Stimulated activated CD4-positive, alpha-beta T cell treated with anti-CD3 and anti-CD28 coated beads, TNF-alpha, amount 100 ng/mL, for 24 hours (primary cell): ENCODE measurements at places on chromosomes 6 and 20.

GRCh38 chr20:914727-915498 lies 1.2 kb downstream of the ANGPT4 start:
- no peak for DNase-seq

DNA sequence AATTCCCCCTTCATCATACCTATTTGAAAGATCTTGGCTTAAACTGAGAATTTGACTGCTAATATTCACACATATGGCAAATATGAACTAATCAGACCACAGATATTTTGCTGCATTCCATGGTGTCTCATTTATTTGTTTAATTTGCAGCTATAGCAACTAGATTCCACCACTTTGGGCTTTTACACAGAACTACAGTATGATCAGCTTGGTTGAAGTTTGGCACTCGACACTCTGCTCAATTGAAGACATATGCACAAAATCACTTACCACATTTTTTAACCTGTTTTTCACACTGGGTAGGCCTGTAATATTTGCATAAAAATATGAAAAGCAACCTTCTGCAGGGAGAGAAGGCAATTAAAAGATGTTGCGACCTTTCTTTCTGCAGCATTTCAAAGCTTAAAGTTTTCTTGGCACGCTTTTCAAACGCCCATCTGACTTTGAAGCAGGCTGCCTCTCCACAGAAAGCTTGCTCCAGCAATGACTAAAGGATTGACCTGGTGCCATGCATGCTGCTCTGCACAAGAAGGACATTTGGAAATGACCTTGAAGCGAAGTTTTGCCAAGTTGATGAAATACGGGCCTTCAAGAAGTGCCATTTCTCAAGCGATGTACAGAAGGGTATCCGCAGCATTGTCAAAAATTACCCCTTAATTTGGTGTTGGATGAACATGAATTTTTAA lies 126.7 kb downstream of the AIG1 start:
- no peak for DNase-seq

DNA sequence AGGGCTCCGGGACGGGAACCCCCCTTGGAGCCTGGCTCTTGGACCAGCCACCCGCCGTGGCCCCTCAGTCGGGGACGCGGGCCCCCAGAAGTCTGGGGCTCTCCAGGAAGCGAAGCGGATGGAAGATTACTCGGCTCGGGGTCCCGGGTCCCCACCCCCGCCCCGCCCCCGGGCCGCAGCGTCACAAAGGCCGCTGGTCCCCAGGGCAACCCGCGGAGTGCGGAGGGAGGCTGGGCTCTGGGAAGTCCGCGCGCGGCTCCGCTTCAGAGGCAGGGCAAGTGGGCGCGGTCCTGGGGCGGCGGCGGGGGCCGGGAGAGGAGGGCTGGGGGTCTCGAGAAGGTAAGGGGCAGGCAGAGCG lies at the start of gene FNDC11:
Gene FNDC11 (plus strand): TSS at position 227 of the 358 bp plus-strand sequence. CDS start 1,505 bp downstream, outside the sequence.
- peak; percentile 40 for DNase-seq

- no peak for DNase-seq
These were observed 172.5 kb upstream of the KCNK16 start for GRCh38 chr6:39494998-39495397.

- DNase-seq, result no peak
These were observed 45.1 kb upstream of the EEF1A1 start for GRCh38 chr6:73565767-73566485.

DNA sequence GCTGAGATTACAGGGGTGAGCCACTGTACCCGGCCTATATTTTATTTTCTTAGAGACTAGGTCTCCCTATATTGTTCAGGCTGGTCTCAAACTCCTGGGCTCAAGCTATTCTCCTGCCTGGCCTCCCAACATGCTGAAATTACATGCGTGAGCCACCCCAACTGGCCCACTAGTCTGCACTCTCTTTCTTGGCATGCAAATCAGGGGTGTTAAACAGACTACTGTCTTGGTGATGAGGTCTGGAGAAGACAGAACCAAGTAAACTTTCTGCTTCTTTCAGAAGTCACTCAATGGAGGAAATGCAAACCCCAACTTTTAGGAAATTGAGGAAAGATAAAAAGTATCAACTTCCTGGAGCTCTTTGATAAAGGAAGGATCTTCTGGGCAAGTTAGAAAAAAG lies 8.0 kb upstream of the TUBB2B start:
- DNase-seq, result no peak

DNA sequence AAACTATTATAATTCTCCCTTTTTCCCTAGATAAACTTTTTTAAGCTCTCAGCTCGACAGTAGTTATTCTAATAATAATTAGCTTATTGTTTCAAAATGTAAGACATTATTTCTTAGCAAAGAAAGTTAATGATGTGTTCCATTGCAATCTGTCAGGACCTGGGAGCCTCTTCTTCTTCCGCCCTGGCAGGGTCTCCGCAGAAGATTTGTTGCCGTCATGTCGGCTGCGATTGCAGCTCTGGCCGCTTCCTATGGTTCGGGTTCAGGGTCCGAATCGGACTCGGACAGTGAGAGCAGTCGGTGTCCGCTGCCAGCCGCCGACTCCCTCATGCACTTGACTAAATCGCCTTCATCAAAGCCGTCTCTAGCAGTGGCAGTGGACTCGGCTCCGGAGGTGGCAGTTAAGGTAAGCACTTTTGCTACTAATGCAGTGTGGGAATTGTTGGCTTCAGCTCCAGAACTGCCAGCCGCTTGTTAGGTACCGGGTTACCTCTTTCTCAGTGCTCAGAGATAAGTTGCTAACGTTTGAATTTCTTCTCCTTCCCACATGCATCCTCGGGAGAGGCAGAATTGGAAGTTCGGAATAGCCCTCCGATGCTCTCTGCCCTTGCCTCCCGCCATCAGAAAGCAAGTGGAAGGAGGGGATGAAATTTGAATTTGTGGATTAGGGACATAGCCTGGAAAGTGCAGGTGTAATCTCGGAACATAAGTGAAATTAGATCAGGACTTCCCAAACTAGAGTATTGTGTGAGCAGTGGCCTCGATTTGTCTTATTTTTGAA lies at the start of gene CDC40:
Gene CDC40 (plus strand): TSS at position 200 of the 781 bp plus-strand sequence. CDS start 18 bp downstream, at position 218.
- DNase-seq, result peak; percentile 34

GRCh38 chr6:114007516-114007915 lies 36.6 kb upstream of the HDAC2 start:
- no peak for DNase-seq

DNA sequence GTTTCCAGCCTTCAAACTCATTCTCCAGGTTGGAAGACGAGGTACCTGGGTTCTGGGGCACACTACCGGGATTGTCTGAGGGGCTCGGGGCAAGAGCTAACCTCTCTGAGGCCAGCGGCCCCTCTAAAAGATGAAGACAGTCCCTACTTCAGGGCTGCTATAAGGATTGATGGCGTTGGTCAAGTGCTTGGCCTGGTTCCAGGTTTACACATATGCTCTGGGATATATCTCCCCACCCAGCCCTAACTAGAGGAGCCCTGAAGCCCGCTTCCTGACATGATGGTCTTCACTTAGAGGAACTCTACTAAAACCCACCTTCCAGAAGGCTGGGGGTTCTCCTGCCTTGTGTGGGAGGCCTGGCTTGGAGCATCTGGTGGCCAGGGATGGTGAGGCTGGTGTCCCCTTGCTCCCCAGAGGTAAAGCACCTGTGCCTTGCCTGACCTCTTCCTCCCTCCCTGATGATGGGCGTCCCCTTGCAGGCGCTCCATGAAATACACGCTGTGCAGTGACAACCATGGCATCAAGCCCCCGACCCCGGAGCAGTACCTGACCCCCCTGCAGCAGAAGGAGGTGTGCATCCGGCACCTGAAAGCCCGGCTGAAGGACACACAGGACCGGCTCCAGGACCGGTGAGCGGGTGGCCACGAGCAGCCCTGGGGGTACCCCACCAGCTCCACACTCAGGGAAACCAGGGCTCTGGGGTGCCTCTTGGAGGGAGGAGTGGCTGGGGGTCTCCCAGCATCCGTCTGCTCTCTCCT lies 28.7 kb downstream of the SDCBP2 start:
- DNase-seq, result no peak

DNA sequence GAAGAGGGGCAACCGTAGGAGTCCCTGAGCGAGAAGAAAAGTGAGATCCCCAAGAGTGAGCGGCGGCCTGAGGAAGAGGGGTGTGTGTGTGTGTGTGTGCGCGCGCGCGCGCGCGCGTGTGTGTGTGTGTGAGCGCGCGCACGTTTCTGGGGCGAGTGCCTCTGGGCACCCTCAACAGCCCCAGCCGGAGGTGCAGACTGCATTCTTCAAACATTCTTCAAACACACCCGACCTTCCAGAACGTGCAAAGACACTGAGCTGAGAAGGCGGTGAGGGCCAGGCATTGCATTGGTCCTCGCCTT lies 76.2 kb upstream of the FOXP4 start:
- DNase-seq, result no peak
